ENCODE measurements at places on chromosomes 5 and 9.
A peak's percentile ranks its signal among the peaks of the same experiment; 100 is the strongest.

DNA sequence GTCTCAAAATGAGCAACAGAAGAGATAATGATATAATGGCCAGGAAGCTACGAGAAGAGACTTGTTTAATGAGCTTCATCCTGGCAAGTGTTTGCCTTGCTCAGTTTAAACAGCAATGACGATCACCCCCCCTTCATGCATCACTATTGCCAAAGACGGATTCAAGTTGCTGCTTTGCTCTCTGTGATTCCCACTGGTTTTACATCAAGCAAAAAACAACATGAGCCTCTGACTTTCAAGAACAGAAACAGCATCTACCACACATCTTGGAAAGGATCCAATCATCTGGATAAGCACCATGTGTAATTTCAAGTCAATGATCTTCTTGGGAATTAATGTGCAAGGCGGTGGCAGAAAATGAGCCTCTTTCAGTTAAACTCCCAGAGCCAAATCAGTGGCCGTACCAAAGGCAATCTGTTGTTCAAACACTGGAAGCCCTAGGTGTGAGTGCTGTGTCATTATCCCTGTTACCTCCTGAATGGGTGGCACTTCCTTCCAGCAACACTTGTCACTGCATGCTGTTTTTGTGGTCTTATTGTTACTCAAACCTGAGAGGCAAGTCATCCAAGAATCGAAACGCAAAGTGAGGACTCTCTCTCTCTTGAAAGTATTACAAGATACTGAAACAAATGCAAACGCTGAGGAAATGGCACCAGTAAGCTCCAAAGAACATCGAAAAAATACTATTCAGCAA lies 72.8 kb downstream of the MED27 start:
- no peak for DNase-seq

- DNase-seq = no peak
These were observed 2.0 kb downstream of the PITX1 start for GRCh38 chr5:135031813-135032694.

DNA sequence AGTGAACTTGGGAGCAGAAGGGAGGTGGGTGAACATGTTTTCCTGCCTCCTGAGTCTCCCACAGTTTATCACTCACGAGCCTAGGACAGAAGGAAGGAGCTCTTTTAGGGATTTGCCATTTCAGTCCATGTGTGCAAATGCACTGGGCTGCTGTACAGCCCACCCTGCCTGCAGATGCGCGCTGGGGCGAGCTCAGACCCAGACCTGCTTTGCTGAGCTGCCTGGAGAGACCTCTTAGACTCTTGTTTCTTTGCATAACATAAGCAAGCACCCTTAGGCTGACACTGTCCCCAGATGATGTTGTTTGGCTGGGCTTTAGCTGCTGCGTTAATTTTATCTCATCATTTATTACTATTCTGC lies 199.0 kb downstream of the CACNA1B start:
- DNase-seq = no peak

DNA sequence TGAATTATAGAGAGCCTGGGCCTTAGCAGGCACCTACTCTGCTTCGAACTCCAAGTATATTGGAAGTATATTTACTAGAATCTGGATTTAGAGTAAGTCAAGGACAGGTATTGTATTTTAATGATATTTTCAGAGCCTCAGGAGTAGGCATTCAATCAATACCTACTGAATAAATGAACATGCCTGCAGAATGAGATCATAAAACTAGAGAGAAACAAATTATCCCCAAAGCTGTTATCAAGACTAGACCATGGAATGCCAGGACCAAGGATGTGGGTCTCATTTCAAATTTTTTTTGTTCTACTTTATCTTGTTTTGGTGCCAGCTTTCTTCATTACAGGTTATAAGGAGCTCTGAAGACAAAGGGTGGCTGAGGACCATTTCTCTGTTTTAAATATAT lies 66.0 kb downstream of the GDNF start:
- DNase-seq = no peak

DNA sequence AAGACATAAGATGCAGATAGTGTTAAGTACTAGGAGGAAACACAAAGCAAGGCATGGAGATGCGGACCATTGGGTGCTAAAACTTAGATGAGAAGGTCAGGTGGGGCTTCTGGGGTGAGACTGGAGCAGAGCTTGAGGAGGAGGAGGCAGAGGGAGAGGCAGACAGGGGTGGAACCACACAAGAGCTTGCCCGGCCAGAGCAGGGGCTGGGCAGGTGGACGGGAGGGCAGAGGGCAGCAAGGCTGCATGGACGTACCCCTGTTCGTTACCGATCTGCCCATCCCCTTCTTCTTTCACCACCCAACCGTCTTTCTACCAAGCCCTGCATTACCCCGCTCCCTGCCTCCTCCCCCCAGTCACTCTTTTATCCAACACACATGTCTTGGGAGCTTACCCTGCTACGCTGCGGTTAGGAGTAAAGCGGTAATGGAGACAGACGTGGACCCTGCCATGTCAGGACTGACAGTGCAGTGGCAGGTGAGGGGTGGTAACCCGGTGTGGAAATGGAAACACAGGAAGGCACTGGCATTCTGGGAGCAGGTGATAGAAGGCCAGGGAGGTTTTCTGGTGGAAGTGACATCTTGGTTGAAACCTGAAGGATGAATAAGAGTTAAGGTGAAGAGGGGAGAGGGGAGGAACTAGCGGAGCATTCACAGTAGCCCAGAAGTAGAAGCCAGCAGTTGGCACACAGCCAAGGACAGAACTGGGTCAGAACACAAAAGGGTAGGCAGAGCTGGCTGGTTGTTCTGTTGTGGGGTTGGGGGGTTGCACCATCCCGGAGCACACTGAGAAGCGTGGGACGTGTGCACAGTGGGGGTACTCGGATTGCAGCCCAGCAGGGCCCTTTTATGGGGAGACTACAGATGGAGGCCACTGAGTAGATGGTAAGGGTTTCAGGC lies 167.2 kb downstream of the CACNA1B start:
- no peak for DNase-seq

DNA sequence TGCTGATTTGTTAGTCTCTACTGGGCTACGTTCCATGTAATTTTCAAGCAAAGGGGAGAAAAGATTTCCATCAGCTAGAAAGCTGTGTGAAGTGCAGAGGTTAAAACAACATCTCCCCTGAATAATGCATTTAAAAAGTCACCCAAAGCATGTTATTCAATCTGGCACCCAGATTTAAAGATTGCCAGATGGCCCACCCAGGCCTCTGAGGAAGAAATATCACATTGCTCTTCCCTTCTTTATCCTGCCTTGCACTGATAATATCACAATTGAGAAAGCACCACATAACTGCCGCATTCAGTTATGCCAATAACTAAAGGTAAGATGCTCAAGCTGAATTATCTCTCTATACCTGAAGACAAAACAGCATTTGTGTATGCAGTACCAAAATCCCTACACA lies 119.4 kb upstream of the PUM3 start:
- no peak for DNase-seq

GRCh38 chr9:131198041-131198715 lies 72.8 kb downstream of the NUP214 start:
- no peak for DNase-seq

DNA sequence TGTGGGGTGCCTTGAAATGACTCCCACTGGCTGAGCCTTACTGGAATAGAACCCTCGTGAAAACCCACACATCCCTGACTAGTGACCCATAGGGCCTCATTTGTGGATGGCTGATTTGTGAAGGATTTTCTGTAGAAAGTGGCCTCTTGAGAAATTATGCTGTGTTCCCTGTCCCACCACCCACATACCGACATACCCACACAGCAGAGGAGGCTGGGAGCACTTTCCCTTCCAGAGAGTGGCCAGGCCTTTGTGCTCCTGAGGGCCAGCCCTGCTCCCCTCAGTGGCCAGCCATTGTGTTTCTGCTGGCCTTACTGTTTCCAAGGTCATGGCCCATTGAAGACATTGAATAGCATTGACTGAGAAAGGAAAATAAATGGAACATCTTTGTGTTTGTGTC lies 29.6 kb downstream of the IL9 start:
- no peak for DNase-seq

DNA sequence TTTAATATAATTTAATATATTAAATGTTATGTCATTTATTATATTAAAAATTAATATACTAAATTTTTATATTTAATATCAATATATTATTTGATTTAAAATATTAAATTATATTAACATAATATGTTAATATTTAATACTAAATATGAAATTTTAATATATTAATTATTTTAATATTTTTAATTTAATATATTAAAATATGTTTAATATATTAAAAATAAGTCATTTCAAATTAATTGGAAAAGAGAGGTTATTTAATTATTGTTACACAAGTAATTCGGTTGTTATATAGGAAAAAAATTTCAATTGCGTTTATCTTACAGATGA lies 114.2 kb downstream of the LIFR start:
- no peak for DNase-seq

DNA sequence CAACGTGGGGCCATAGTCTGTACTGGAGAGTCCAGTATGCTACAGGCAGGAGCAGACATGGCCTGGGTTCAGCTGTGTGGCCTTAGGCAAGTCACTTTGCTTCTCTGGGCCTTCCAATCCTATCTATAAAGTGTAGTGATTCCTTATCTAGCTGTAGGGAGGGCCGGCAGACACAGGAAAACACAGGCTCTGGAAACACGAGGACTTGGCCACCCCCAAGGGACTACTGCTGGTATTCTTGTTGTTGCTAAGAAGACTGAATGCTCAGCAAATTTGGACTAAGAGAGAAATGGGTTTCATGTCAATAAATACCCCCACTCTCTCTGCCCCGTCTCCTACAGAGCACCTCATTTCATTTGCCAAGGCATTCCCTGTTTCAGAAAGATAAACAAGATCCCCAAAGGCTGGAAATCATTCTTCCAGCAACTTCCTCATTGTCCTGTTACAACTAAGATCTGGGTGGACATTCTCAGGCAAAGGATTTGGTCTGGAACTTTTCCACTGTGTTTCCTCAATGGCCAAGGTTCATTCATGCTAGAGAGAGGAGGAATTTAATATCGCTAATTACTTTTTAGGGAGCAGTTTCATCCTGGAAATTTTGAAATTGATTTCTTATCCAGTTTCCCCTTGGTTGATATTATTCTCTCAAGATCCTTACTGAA lies 105.8 kb downstream of the GABBR2 start:
- no peak for DNase-seq

- DNase-seq = no peak
These were observed 51.6 kb downstream of the NACC2 start for GRCh38 chr9:136043441-136043991.

DNA sequence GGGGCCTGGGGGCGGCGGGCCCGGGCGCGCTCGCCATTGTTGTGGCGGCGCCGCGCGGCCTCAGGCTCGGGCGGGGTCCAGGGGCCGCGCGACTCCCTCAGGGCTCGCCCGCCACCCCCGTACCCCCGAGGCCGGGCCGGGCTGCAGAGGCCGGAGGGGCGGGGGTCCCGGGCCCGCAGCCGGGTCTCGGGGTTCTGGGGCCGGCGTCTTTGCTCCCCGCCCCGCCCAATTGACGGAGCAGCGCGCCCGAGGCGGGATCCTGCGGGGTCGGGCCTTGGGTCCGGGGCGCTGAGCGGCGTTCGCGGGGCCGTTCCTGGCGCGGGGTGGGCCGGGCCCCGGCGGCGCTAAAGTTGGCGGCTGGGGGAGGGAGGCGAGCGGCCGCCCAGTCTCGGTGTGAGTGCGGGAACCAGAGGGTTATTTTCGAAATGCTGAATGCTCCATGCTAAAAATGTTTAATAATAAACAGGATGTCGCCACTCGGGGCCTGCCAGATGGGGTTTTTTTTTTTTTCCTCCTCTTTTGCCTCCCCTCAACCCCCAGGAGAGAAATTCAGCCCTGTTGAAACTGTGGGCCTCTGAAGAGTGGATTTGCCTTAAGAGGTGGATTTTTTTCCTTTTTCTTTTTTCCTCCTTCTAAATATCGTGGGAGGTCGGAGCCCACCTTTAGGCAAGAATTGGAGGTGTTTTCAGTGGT lies 724 bp downstream of the PRRC2B start:
- DNase-seq = peak; percentile 11

DNA sequence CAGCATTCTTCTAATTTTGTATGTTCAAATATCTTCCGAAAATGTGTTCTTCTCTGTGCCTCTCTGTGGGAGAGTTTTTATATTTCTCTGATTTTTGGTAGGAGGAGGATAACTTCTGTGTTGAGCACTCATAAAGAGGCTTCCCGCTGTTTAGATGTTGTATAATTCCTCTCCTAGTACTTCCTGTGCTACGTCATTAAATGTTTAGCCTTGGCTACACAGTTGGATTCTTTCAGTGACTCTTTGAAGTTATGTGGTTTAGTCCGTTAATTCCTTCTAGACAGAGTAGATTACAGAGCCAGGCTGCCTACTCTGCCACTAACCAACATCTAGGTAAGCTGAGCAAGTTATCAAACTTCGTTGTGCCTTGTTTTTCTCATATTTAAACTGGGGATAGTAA lies 302.6 kb downstream of the OSTF1 start:
- DNase-seq = no peak

DNA sequence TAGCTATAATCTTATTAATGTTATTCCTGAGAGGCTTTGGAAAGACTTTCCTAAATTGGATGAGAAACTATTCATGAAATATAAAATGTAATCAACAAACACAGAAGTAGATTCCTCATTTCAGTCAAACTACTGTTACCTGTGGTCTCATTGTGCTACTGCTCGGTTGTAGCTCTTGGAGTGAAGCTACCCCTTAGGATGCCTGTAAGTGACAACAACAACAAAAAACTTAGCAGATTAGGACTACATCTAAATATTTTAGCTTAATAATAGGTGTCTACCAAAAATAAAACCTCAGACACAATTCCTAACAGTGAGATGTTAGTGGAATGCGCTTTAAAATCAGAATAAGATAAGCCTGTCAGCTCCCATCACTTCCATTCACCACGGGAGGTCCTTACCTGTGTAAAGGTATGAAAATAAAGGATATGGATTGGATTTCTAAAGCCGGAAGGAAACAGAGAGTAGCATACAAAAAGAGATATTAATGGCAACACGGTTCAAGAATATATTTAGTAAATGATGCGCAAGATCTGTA lies 369.2 kb downstream of the OSTF1 start:
- DNase-seq = no peak

- no peak for DNase-seq
These were observed 26.9 kb upstream of the GALNT10 start for GRCh38 chr5:154163327-154164248.

GRCh38 chr9:34049630-34050384 lies 1.1 kb upstream of the UBAP2 start:
- no peak for DNase-seq

DNA sequence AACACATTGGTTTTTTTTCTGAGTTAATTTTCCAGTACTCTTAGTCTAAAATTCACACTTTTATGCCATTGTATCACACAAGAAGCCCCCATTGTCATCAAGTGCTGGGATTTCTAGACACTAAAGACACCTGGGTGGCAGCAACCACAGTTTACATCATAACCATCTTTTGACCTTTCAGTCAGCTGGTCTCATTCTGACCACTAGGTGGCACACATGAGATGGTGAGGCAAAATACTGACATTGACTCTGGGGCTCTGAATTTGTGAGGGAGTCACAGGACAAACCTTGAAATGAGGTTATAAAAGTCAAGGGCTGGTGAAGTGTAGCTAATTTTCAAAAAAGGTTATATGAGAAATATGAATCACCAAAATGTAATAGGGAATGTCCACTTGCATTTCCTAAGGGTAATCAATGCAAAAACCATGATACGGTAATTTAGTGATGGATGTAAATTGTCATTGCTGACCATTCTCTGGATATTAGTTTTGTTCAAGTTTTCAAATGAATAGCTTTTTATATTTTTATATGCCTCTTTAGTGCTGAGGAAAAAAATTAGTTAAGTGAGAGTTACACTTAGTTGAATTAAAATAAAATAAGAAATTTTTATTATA lies 229.4 kb downstream of the DMAC1 start:
- peak; percentile 13 for DNase-seq
